ENCODE measurements at places on chromosomes 6 and 20.

DNA sequence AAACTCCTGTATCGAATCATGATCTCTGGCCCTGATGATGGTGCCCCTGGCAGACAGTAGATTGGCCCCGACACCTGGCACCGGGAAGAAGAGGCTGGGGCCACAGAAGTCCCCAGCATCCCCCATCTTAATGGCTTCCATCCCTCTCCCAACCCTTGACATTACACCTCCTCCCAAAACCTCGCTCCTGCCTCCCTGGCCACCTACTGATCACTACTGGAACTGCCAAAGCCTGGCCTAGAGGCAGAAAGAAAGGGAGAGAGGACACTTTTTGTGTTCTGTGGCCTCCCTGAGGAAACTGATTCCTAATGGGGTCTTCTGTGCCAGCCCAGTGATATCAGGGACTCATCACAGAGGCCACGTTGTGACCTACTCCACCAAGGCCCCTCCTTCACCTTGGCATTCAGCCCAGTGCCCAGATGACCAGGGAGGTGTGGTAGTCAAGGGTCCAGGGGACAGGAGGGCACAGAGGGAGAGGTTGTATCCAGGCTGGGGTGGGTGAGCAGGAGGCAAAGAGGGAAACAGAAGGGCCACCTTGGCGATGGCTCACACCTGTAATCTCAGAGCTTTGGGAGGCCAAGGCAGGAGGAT lies 6.1 kb downstream of the C20orf173 start:
- no peak for DNase-seq

DNA sequence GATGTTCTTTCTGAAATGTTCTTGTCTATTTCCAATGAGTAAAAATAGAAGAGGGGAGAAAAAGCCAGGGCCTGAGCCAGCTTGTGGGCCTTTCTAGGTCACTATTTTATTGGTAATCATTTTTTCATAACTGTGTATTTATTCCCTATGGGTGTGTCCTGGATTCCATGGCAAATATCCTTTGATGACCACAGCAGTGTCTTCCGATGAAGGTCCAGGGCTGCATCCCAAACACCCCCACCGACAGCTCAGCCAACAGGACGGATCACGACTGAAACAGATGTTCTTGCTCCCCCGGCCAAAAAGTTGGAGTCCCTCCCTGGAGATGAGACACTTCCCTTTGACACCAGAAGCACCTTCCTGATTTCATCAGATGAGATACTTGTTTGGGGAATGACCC lies 105.4 kb upstream of the PLEKHG1 start:
- DNase-seq: no peak

DNA sequence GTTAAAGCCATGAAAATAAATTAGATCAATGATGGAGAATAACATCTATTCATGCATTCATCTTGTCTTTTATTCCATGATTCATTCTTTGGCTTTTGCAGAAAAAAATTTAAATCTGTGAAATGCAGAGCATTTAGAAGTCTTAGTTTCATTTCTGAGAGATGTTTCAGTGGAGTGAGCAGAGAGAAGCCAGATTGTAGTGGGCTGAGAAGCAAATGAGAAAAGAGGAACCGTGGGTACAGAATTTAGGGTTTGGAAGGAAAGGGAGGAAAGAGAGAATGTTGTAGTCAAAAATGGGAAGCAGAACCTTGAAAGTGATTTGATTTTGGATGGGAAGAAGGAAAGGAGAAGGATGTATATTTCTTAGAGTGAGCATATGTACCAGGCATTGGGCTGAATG lies 260.3 kb upstream of the MAN1A1 start:
- no peak for DNase-seq

GRCh38 chr6:149963212-149963461 lies 606 bp upstream of the ULBP1 start:
- peak; percentile 10 for DNase-seq

DNA sequence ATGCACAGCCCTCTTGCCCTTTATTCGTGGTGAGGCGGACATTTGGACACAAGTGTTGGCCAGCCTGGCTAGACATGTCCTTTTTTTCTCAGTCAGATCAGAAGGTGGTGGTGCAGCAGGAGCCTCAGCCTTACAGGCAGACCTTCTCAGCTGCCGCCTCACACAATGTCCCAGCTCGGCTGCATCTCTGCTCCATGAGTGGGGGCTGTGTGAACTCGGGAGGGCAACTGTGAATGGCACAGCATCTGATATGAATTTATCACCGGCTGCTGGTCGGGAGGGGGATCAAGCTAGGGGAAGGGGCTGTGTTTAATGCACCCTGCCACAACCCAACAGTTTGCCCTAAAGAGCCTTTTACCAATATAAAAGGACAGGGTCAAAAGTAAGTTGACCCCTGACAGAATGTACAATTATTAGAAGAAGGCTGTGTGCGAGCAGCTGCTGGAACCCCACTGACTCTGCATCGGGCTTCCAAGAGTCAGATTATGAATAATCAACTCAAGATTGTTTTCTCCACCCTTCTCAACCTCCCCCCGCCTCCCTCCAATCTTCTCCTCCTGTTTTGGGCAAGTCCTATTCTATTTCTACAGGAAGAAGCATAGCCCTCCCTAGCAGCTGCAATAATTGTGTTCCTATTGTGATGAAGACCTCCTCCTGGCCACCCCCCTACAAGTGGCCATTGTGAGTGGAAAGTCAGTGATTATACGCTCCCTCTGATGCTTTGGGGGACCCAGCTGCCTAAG lies 245.2 kb downstream of the PKHD1 start:
- DNase-seq: no peak

DNA sequence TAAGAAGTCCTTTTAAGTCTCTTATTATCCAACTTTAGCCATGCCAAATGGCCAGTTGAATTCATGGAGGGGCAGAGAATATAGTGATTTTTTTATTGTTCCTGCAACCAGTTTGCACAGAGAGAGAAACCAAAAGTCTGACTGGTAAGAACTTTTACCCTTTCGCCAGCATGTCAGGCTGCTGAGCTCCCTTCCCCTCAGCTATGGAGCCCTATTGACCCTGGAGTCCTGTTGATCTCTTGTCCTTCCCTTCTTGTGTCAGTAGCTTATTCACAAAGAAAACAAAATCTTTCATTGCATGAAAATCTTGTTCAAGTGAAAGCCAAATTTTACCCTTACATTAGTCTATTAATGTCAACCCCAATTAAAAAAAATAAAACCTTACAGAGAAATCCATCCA lies 1.5 kb upstream of the SLC22A1 start:
- no peak for DNase-seq

GRCh38 chr6:84860509-84860908 lies 96.1 kb upstream of the TBX18 start:
- DNase-seq: no peak

- no peak for DNase-seq
These were observed 30.4 kb downstream of the KCNB1 start for GRCh38 chr20:49452011-49452482.

DNA sequence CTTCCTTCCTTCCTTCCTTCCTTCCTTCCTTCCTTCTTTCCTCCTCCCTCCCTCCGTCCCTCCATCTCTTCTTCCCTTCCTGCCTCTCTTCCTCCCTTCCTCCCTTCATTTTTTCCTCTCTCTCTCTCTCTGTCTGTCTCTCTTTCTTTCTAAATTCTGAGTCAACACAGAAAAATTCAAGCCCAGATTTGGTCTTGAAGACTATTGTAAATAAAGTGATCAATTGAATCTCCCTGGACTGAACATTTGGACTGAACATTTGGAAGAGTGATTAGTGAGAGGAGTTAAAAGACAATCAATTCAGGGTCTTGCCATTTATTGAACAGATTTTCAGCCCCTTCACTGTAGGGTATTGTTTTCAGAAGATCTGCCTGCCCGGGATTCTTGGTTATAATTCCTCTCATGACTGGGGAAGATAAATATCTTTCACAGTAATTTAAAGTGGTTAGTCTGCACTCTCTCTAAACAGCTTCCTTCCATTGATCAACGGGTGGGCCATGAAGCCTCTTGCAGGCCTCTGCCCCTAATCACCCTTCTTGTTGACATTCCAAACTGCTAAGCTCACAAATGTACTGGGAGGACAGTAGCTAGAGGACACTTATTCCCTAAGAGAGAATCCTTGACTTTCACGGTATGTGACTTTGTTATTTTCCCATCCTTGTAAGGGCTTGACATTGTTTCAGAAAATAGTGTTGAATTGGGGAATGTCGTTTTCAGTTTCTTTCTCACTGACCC lies 101.7 kb upstream of the BMP2 start:
- no peak for DNase-seq

DNA sequence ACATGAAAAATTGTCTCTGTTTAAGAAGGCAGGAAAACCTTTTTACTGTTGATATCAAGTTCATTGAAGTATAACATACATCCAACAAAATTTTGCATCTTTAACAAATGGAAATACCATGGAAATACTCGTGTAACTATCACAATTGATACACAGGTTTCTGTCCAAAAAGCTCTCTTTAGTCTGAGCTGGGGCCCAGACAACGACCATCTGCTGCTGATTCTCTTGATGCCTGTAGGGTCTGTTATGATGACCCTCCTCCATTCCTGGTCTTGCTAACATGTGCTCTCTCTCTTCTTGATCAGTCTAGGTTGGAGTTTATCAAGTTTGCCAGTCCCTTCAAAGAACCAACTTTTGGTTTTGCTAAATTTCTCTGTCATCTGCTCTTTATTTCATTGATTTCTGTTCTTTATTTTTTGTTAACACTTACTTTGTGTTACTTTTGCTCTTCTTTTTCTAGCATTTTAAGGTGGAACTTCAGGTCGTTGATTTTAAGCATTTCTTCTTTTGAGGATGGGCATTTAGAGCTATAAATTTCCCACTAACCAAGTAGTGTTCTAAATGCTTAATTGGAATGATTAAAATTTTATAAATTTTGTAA lies 116.8 kb downstream of the PSMB1 start:
- no peak for DNase-seq

GRCh38 chr6:125101631-125102030 lies 51.9 kb upstream of the TPD52L1 start:
- no peak for DNase-seq

Data from Panc1 (cell line).